Central memory CD4-positive, alpha-beta T cell (primary cell): ENCODE measurements at places on chromosomes 2 and 18.

DNA sequence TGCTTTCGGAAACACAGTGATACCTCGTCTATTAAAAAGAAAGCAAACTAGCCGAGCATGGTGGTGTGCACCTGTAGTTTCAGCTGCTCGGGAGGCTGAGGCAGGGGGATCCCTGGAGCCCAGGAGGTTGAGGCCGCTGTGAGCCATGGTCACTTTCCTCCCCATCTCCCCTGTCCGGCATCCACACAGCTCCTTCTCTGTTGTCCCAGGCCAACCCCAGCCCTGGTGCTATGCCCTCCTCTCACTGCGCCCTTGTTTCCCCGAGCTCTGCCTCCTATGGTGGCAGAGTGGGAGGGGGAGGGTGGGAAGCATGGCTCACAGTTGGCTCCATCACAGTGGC is 15.4 kb downstream of the RTP5 start:
- DNase-seq: no peak

- DNase-seq: no peak
Measured at GRCh38 chr2:186934420-186934819, 85.5 kb upstream of the ZSWIM2 start.

- no peak for DNase-seq
Measured at GRCh38 chr2:45191146-45191863, 182.1 kb upstream of the SIX2 start.

DNA sequence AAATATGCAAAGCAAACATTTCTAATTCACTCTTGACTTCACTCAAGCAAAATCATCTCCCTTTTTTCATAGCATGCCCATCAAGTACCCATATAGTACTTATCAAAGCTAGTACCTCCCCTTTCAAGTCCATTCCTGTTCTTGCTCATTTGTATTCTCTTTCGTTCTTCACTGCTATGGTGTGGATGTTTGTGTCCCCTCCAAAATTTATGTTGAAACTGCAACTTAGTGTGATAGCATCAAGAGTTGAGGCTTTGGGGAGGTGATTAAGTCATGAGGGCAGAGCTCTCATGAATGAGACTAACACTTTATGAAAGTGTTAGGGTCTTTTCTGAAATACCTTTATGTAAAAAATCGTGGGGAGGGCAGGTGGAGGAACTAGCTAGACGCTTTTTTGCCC is 52.9 kb downstream of the RNU4ATAC start:
- no peak for DNase-seq

DNA sequence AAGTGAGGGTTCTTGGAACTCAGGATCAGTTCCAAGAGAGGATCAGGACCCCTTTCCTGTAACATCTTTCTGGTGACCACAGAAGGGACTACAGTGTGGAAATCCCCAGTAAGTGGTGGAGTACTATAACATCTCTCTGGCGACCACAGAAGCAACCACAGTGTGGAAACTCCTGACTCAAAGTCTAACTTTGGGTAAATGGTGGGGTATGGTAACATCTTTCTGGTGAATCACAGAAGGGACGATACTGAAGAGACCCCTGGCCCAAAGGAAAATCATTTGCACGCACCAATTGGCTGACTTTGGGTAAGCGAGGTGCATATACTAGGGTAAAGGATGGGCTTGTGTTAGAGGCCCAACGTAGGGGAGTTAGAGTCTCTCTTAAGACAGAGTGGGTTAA is 56.3 kb upstream of the GULP1 start:
- DNase-seq: no peak

GRCh38 chr2:175806125-175806490 is 196.0 kb downstream of the LNPK start:
- DNase-seq: no peak

GRCh38 chr2:215697496-215697895 is 261.6 kb upstream of the FN1 start:
- DNase-seq: no peak

- no peak for DNase-seq
Measured at GRCh38 chr2:191950132-191950874, 103.4 kb upstream of the CAVIN2 start.

- no peak for DNase-seq
Measured at GRCh38 chr2:143603846-143604565, 474.8 kb downstream of the ARHGAP15 start.

DNA sequence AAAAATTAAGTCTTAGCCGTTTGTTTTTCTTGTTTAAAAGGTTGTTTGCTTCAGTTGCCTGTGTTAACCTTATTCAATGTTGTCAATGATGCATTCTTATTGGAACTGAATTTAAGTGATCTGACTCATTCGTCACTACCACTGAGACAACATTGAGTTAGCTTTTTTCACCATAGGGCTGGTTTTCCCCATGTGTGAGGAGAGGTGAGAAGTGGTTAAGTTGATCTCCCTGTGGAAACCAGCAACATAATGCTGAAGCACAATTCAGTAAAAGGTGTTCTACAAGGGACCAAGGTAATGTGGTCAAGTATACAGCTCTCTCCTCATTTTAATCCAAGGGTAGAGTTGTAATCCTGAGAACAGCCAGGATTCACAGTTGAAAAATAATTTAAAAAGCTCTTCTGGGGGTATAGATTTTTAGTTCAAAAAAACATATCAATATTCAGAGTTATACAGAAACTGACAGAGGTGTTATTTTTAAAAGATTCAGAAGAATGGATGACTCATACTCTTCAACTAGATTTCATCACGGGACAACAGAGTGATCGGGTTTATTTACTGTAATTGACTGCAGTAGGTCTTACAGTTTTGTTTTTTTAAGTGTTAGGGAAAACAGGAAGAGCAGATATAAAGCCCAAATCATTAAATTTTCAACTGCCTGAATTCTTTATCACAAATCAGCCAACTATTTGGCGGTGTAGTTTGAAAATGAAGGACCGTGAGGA is 12.6 kb downstream of the NOP58 start:
- DNase-seq: no peak

- no peak for DNase-seq
Measured at GRCh38 chr18:12027046-12027445, 45.7 kb downstream of the IMPA2 start.

GRCh38 chr2:212223696-212224095 is 314.9 kb downstream of the ERBB4 start:
- DNase-seq: no peak

DNA sequence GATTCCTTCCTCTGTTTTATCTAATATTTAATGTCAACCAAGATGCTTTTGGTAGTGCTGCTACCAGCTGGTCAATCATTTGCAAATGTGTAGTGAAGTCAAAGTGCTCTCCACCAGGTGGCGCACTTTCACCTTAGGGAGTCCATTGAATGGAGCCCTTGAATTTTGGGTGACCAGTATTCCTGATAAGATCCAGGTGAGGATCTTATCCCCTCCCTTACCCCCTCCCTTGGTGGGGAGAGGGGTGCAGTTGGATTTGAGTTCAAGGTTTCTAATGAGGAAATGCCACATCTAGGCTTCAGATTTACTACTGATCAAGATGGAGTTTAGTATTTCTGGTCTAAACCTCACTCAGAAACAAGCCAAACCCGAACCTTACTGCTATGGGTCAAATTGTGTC is 12.0 kb upstream of the E2F6 start:
- peak; percentile 59 for DNase-seq

DNA sequence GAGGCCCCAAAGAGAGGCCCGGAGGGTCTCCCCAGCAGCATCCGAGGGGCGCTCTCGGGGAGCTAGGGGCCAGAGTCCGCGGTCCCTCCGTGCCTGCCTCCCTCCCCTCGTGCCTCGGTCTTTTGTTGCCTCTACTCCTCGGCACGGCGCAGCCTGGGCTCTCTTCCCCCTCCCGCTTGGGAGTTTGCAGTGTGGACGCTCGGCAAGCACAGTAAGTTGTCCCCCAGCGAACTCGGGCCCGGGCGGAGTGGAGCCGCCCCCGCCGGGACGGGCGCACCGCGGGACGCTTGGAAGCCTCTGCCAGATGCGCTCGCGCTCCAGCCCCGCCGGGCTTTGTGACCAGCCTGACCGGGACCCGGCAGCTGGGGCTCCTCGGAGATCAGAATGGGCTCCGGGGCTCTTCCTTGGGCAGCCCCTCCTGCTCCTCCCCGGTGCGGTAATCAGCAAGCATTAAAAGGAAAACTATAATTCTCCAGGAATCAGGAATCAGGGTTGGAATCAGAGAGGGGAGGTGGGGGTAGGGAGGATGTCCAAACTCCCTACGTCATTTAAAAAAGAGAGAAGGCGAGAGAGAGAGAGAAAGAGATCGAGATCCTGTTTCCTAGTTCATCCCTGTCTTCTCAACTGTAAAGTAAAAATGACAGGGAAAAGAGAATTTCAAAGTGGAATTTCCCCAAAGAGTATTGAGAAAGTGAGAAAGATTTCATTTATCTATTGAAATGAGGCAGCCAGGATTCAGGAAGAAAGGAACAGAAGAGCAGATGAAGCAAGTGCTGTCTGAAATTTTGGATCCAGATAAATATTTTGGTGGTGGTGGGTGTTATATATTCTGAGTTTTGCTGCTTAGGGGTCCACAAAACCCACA is 786 bp upstream of the TMEM200C start:
- no peak for DNase-seq

GRCh38 chr18:24051031-24051947 is 36.7 kb downstream of the TTC39C start:
- no peak for DNase-seq

- DNase-seq: no peak
Measured at GRCh38 chr2:174678395-174678794, 80.8 kb upstream of the WIPF1 start.

DNA sequence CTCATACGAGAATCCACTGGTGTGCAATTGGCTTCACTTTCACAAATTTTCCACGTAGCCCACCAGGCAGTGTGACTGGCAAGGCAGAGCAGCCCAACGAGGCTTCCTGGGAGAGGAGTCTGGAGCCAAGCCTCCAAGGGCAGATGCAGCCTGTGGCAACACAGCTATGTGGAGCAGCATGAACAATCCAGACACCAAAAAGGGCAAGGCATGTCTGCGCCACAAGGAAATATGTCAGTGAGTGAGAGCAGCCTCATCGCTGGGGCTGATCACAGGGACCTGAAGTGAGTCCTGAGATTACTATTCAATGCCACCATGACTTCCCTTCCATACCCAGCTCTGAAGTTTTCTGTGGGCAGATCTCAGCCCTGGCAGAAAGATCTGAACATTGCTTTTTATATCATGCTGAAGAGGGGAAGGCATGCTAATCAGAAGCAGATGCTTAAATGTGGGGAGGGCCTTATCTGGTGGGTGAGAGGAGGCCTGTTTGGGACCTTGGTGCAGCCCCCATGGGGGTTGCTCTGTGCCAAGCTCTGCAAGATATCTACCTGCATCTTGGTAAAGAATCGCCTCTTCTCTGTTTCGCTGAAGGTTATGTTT is 40.0 kb upstream of the PUM2 start:
- DNase-seq: no peak

DNA sequence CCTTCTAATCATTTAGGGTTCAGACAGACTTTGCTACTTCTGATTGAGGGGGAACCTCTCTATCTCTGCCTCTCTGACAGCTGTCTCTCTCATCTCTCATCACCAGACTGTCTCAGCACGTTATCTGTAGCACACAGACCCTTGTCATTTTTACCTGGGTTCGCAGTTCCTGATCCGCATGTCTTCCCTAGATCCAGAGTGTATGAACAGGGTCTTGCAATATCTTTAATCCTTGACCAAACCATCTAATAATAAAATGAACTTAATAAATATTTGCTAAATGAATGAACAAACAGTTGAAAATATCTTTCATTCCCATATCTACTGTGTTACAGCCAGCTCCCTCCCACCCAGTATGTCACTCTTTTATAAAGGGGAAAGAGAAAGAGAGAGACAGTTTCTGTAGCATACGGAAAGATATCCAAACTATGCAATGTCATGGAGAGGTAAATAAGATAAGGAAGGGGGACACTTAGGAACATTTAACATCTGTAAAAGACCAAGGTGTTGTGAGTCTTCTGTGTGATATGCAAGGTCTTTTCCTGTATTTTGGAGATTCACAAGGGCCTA is 507.6 kb downstream of the SUCLG1 start:
- no peak for DNase-seq

DNA sequence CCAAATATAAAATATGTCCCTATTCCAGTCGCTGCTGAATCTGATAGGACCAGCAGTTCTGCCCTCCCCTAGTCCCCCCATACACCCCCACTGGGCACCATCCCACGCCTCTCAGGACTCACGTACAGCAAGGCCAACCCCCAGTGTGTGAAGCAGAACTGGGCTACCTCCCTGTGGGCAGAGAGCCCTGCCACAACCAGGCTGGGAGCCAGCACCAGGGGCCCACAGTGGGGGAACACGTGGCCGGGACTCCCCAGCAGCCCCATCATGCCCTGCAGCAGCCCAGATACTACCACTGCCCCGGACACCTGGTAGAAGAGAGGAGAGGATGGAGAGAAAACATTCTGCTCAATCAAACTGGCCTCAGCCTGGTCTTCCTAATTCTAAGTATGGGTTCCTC is 1.3 kb downstream of the SLC23A3 start:
- DNase-seq: no peak

DNA sequence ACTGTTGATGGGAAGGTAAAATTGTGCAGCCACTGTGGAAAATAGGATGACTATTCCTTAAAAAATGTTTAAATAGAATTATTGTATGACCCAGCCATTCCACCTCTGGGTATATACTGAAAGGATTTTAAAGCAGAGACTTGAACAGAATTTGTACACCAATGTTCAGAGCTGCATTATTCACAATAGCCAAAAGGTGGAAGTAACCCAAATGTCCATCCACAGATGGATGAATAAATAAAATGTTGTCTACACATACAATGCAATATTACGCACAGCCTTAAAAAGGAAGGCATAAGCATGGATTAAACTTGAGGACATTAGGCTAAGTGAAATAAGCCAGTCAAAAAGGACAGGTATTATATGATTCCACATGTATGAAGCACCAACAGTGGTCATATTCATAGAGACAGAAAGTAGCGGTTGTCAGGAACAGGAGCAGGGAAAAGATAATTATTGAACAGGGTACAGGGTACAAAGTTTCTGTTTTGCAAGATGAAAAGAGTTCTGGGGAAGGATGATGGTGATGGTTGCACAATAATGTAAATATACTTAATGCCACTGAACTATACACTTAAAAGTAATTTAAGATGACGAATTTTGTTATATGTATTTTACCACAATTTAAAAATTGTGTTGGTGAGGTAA is 39.4 kb downstream of the EVA1A start:
- DNase-seq: no peak

DNA sequence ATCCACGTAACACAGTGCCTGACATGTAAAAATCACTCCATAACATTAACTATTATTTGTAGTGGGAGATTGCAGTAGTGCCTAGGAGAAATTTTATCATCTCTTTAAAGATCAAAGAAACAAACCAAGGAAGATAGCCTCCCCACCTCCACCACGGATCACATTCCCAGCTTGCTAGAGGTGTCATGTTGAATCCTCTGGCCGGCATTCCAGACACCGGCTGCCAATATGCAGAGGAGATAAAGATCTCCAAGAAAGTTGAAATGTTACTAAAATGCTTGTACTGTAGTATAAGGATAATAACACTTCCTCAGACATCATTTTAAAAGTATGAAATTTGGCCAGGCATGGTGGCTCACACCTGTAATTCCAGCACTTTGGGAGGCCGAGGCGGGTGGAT is 6.1 kb upstream of the ATG16L1 start:
- DNase-seq: no peak

GRCh38 chr2:38658613-38659012 is 7.3 kb upstream of the GALM start:
- no peak for DNase-seq
